ENCODE measurements at places on chromosomes 16 and 17.

GRCh38 chr16:13823501-13823900 is 96.5 kb upstream of the ERCC4 start:
- no peak for DNase-seq

GRCh38 chr17:77558846-77559626 is 399.5 kb upstream of the TNRC6C start:
- no peak for DNase-seq

DNA sequence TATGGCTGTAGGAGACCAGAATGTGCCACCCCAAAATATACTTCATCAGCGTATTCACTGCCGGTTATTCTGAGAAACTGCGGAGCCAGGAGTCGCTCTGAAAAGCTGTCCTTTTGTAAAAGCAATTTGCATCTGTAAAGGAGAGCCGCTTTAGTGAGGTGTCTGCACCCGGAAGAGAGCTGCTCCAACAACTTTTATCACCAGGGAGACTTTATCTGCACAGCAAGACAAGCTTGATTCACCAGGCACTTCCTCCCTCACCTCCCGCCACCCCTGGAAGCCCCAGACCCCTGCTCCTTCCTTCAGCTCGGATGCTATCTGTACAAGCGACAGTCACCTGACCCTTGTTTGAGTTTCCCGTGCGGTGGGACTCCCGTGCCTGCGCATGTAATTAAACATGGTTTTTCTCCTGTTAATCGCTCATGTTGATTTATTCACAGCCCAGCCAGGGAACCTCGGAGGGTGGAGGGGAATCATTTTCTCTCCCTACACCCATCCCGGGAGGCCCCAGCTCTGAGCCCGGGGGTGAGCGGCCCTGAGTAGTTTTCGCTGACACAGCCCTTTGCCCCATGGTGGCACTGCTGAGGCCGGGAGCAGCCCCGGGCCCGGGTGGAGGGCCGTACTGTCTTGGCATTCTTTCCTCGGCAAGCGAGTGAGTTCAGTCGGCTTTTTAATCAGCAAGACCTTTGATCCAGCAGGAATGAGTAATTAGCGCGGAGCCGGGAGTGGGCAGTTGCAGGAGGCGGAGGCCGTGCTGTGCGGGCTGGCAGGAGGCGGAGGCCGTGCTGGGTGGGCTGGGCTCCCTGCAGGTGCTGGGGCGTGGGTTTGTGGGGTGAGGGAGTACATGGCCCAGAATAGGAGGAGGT is 222.7 kb upstream of the CIBAR2 start:
- DNase-seq = no peak

GRCh38 chr16:5042574-5043171 is 8.9 kb upstream of the NAGPA start:
- DNase-seq = no peak

GRCh38 chr17:11986942-11987329 is 10.3 kb downstream of the ZNF18 start:
- DNase-seq = no peak

GRCh38 chr16:81190667-81191066 is 47.8 kb upstream of the BCO1 start:
- no peak for DNase-seq

GRCh38 chr16:89446136-89446974 is 44.0 kb downstream of the ANKRD11 start:
- no peak for DNase-seq

DNA sequence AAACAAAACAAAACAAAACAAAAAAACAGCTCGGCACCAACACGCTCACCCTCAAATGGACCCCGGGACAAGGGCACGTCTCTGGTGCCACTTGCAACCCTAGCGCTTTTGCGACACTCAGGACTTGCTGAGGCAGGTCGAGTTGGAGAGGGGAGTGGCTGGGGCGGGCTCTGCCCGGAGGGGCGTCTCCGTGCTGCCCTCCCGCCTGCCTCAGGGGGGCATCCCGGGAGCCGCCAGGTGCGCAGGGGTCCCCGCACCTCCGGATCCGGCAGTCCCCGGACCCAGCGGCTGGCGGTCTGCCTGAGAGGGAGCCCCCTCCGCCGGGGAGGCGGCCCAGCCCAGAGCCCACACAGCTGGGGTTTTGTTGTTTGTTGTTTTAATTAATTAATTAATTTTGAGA is at the start of gene SLC52A1:
TSS of gene SLC52A1 (minus strand) at position 112 of the 400 bp plus-strand sequence. CDS start 820 bp downstream, outside the sequence.
- DNase-seq = peak; percentile 53

DNA sequence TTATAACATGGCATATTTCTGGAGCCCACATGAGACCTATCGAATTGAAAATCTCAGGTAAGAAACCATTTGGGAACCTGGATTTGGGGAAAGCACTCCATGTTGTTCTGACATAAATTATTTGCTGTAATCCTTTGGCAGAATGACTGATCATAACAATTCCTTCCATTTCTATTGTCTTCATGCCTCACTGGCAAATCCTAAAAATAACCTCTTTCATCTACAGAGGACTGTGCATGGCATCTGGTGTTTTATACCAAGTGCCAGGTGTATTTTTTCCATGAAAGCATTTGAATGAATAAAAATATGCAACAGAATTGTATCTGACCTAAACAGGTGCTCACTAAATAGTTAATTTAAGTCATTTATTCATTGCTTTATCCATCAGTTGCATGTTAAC is 33.7 kb upstream of the COQ7 start:
- DNase-seq = no peak

DNA sequence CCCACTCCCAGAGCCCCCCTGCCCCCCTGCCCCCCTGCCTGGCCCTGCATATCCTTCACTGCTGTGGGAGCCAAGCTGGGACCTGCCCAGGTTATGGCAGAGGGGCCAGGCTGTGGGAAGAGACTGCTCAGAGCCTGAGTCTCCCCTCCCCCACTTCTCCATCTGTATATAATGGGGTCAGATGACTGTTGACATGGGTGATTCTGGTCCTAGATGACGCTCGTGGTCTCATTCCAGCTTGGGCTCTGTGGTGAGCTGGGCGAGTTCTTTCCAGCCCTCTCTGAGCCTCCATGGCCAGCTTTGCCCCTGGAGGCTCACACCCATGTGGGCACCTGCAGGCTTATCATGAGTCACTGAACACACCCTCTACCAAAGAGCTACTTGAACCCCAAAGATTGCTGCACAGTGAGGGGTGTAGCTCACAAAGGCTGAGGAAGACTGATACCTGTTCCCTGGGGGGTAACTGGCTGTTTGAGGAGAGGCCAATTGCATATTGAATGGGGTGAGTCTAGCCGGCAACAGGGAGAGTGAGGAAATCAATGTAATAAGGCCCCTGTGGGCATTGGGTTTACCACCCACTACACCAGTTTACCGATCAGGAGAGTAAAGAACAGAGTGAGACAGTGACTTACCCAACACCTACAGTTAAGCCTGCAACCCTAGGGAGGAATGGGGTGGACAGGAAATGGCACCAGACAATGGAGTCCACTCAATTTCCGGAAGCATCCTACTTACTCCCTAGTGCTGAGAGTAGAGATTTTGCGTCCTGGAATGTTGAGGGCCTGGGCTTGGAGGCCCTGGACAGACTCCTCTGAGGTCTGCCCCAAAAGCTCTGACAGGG is 4.2 kb upstream of the SREBF1 start:
- DNase-seq = no peak

- DNase-seq = no peak
These were observed 9.1 kb upstream of the SLC47A2 start for GRCh38 chr17:19725486-19725885.

GRCh38 chr16:23836404-23837311 is 875 bp downstream of the PRKCB start:
- no peak for DNase-seq

DNA sequence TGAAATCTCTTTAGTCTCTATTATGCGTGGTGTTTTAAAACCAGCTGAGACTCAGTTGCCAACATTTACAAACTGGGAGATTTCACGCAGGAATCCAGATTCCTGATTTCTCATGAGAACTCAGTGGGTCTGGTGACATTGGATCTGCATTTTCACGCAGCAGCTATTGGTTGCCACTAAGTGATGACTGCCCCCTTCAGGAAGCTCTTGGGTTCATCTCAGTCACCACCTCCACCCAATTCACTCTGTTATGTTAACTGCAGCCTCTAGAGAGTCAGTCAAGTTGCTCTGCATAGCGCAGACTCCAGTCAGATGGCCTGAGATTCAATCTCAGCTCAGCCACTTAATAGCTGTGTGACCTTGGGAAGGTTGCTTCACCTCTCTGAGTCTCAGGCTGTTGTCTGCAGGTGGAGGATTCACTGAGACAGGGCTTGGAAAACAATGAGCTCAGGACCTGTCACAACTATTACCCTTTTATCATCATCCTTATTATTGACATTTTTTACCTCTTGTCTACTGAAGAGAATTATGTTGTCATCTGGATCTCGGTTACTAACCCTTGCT is 6.4 kb downstream of the SHISA9 start:
- DNase-seq = no peak

DNA sequence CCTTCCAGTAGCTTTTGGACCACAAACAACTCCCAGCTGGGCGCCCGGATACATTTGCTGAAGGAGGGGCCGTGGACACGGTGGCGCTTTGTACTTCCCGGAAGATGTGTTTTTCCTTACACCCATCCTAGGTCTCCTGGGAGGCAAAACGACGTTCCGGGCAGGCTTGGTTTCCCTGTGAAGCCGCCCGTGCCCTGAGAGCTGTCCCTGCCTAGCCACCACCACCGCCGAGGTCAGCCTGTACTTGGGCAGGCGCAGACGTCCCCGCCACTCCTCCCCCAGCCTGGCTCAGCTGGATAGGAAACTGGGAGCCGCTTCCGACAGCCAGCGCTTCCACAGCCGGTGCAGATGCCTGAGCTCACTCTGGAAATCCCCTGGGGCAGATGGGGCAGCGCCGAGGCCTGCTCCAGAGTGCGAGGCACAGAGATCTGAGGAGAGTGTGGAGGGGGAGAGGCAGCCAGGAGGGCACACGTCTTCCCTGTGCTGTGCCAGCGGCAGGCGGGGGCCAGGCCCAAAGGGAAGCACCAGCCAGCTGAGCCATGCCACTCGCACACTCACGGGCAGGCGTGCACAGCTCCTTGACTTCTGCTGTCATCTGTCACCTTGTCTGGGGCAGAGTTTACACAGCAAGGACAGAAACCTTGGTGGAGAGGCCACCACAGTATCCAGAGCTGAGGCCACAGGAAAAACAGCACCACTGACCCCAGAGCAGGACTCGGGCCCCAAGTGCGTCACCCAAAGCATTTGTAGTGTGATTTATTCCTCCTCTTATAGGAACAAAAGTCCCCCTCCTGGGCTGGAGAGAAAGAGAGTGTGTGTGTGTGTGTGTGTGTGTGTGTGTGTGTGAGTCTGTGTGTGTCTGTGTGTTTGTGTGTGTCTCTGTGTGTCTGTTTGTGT is 3.0 kb downstream of the RHBDF2 start:
- peak; percentile 14 for DNase-seq

DNA sequence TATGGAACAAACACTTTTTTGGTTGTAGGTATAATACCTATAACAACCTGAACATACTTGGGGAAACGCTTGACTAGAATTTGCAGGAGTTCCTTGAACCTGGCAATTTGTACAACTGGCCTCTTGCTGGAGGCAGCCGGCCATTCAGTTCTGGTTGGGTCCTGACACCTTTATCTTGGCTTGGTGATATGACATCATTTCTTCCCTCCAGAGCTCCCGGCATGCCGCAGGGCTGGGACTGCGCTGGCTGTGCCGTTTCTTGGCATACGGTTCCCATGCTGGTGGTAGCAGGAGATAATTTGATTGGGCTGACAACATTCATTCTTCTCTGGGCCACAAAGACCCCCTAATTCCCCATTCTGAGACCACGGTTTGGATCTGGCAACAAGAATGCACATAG is 87.5 kb downstream of the ASIC2 start:
- no peak for DNase-seq

DNA sequence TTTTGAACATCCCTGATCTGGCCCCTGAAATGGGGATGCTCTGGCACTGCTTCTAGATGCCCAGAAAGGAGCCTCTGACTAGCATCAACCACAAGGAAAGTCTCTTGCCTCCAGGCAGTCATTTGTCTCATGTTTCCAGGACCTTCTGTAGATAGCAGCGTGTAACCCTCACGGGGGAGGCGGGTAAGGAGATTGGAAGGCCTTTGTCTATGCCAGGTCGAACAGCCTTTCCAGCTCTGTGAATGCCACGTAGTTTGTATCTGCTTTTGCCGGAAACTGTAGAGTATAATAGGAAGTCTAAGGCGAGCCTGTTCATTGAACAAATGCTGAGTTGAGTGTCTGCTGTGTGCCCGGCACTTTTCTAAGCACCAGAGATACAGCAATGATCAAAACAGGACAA is 43.9 kb upstream of the AQP8 start:
- DNase-seq = no peak

Measured in DMS79 (cell line).